ENCODE measurements at places on chromosomes 12 and 14. TPM values are rescaled to one million over a fixed set of nuclear protein-coding genes. Genes with fewer than 3 reads are reported as not detected.

The ANO2 gene
- total RNA-seq: 1.1 TPM

The SLC6A13 gene
- not detected for total RNA-seq

The GPR68 gene
- total RNA-seq: 0.37 TPM

The RNF212B gene
- total RNA-seq: not detected

The HCAR2 gene
- 0.12 TPM for total RNA-seq

The SMCO2 gene
- total RNA-seq: not detected

GRCh38 chr14:71143381-71144290, 236.4 kb downstream of the PCNX1 start:
- H3K4me3 ChIP-seq: no peak overlapping the region
- no peak overlapping the region for H3K27ac ChIP-seq
- H3K36me3 ChIP-seq: no peaks in the 10 kb centered on the region
- no peaks in the 10 kb centered on the region for H3K27me3 ChIP-seq
- H3K4me1 ChIP-seq: no peaks in the 10 kb centered on the region
- no peak for DNase-seq

DNA sequence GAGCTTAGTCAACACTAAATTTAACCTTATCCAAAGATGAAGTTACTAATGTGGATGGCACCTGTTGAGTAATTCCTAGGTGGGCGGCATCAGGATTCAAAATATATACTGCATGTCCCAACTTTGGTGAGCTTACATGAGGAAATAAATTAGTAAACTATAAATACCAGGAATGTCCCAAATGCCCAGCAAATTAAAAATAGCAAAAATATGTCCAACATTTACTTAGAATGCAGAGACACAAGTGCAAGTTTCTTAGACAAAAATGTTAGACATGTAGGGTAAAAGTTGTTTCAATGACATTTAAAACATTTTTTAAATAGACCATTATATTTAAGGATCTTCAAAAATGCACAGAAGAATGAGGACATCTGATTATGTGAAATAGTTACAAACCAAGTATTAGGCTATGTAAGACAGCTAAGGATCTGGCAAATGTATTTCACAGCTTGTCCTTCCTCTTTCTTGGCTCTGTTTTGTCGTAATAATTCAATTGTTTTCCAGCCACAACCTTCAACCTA, 115.9 kb downstream of the NAV3 start:
- H3K4me1 ChIP-seq: no peaks in the 10 kb centered on the region
- H3K36me3 ChIP-seq: no peaks in the 10 kb centered on the region
- DNase-seq: no peak
- H3K4me3 ChIP-seq: no peak overlapping the region
- no peak overlapping the region for H3K27ac ChIP-seq

DNA sequence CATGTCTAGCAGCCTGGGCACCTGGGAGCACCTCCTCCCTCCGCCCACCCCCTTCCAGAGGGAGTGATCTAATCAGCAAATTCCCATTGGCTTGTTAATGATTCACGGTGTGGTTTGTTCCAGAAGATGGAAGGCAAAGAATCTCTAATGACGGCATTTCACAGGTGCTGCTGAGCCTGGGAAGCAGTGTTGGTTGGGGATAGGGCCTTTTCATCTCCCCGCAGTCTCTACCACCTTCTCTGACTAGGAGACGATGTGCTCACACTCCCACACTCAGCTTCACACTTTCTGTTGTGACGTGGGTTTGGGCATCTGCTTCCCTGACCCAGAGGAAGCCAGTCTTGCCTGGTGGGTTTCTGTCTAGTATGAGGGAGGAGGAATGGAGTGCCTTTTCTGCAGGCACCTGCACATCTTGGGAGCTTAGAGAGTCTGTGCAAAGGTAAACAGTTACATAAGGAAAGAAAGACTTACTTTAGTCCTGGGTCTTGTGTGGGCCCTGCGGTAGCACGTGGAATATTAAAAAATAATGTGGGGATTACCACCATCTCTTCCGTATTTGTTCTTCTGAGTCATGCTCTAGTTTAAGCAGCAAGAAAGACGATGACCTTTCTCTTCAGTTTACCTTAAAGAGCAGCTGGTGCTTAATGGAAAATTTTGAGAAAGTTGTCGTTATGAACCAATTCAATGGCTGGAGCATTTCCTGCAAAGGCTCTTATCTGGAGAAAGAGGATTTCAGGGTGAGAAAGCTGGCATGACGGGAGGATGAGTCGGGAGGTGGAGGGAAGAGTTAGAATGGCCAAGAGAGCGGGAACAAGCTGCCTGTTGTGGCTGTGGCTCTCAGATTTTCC, 70.6 kb upstream of the ARHGAP5 start:
- no peaks in the 10 kb centered on the region for H3K4me1 ChIP-seq
- H3K36me3 ChIP-seq: no peaks in the 10 kb centered on the region
- H3K27ac ChIP-seq: no peak overlapping the region
- no peak overlapping the region for H3K4me3 ChIP-seq

- no peak for DNase-seq
- H3K4me1 ChIP-seq: no peaks in the 10 kb centered on the region
- no peaks in the 10 kb centered on the region for H3K27me3 ChIP-seq
- H3K36me3 ChIP-seq: no peaks in the 10 kb centered on the region
- H3K4me3 ChIP-seq: no peak overlapping the region
Observed at GRCh38 chr12:46771268-46771827, 54.4 kb downstream of the SLC38A4 start.

- H3K27ac ChIP-seq: no peak overlapping the region
- H3K4me3 ChIP-seq: no peak overlapping the region
- H3K27me3 ChIP-seq: no peaks in the 10 kb centered on the region
- H3K36me3 ChIP-seq: no peaks in the 10 kb centered on the region
- no peaks in the 10 kb centered on the region for H3K4me1 ChIP-seq
Observed at GRCh38 chr12:111398530-111398929, 7.2 kb upstream of the SH2B3 start.

DNA sequence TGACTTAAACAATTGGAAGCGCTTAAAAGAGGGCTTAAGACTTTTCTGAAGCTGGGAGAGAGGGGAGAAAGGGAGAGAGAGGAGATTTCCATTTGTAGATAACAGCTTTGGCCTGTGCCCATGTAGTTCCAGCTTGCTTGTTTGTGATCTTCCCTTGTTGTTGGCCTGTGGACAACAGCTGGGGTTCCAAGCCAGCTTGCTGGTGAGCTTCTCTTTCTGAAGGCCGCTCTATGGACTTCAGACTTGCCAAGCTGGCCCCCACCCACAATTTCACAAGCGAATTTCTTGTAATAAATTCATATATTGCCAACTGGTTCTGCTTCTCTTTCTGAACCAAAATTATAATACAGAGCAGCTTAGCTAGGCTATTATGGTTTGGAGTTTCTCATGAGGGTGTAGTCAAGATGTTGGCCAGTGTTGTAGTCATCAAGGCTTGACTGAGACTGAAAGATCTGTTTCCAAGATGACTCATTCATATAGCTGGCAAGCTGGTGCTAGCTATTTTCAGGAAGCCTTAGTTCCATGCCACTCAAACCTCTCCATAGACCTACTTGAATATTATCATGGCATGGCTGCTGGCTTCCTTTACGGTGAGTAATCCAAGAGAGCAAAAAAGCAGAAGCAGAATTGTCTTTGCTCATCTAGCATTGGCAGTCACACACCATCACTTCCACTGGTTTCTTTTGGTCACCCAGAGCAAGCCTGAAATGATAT, 89.4 kb downstream of the ATP23 start:
- DNase-seq: no peak
- no peak overlapping the region for H3K27ac ChIP-seq
- H3K4me1 ChIP-seq: no peaks in the 10 kb centered on the region

DNA sequence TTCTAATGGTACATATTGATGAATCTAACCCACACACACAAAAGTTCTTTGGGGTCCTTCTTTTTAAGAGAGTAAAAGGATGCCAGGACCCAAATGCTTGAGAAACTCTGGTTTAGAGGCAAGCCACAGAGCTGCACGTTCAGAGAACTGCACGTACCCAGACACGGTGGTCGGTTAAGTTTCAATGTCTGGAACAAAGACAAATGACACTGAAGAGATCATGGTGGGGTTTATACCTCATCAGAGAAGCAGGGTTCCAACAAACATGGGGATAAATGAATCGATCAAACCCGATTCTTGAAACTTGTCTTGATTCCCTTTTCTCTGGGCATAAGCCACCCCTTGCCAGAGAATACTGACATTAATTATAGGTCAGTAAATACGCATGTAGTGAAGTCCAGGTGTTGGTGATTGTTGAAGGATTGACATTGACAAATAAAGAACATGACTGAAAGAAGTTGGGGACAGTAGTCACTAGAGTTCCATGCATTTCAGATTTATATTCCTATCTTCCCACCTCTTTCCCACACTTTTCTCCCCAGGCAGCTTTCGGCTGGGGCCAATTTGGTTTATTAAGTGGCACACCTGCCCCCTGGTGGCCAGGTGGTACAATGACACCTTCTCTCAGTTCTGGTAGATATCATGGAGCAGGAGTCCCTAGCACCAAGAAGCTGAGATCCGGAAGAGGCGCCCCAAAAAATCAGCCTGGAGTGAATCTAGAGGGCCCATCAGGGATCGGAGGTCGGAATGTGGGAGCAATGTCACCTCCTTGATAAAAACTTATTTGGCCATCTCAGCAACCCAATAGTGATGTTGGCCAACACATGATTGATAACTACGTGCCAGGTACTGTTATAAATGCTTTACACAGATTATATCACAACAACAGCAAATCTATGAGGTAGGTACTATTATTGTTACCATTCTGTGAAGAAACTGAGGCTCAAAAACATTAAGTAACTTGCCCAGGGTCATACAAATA, 17.8 kb upstream of the HDAC7 start:
- H3K27me3 ChIP-seq: no peaks in the 10 kb centered on the region
- DNase-seq: peak; percentile 73
- no peak overlapping the region for H3K27ac ChIP-seq
- H3K4me1 ChIP-seq: no peaks in the 10 kb centered on the region
- H3K4me3 ChIP-seq: no peak overlapping the region

- peaks cover 5% of the 10 kb centered on the region for H3K4me1 ChIP-seq
- no peak for DNase-seq
- H3K27ac ChIP-seq: no peak overlapping the region
- no peaks in the 10 kb centered on the region for H3K36me3 ChIP-seq
- H3K27me3 ChIP-seq: no peaks in the 10 kb centered on the region
Observed at GRCh38 chr14:101481557-101481956, 79.7 kb upstream of the DIO3 start.

- no peak overlapping the region for H3K27ac ChIP-seq
- H3K4me1 ChIP-seq: no peaks in the 10 kb centered on the region
Observed at GRCh38 chr14:28142400-28143015, 624.1 kb upstream of the FOXG1 start.

- no peaks in the 10 kb centered on the region for H3K36me3 ChIP-seq
- no peak overlapping the region for H3K4me3 ChIP-seq
- no peaks in the 10 kb centered on the region for H3K4me1 ChIP-seq
- peak overlapping the region; percentile 26 for H3K27ac ChIP-seq
Observed at GRCh38 chr12:26791301-26791791, 41.6 kb downstream of the ITPR2 start.

- no peaks in the 10 kb centered on the region for H3K36me3 ChIP-seq
- no peak for DNase-seq
- H3K4me3 ChIP-seq: no peak overlapping the region
- H3K27me3 ChIP-seq: no peaks in the 10 kb centered on the region
- H3K27ac ChIP-seq: no peak overlapping the region
Observed at GRCh38 chr14:23631234-23631633, 4.9 kb upstream of the DHRS2 start.

GRCh38 chr12:124537525-124538193, 29.8 kb downstream of the NCOR2 start:
- no peak overlapping the region for H3K27ac ChIP-seq
- H3K4me1 ChIP-seq: peaks cover 6% of the 10 kb centered on the region
- H3K27me3 ChIP-seq: no peaks in the 10 kb centered on the region
- H3K36me3 ChIP-seq: no peaks in the 10 kb centered on the region

GRCh38 chr14:103408491-103409155, 23.4 kb downstream of the MARK3 start:
- H3K4me1 ChIP-seq: no peaks in the 10 kb centered on the region
- no peaks in the 10 kb centered on the region for H3K36me3 ChIP-seq
- H3K27ac ChIP-seq: no peak overlapping the region
- no peak for DNase-seq

Measured in colonic mucosa (tissue), 4 donors.